ENCODE measurements at places on chromosomes 5 and 9.

DNA sequence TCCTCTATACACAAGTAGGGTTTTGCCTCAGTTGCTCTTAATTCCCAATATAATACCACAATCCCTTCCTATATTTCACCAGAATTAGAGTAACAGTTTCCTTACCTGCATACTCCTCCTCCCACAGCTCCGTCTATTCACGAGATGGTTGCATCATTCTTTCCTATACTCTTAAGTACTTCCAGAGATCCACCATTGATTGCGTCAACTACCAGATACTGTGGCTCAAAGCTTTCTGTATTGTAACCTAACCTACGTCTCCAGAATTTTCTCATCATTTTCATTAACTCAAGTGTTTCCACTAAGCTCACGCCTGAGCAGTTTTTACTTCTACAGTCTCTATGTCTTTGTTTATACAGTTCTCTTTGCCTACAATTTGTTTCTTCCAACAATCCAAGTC, 31.2 kb upstream of the MINAR2 start:
- no peak for DNase-seq

- DNase-seq = no peak
Measured at GRCh38 chr5:119476341-119476740, 24.0 kb downstream of the HSD17B4 start.

GRCh38 chr5:33330426-33330825, 110.3 kb upstream of the TARS1 start:
- no peak for DNase-seq

DNA sequence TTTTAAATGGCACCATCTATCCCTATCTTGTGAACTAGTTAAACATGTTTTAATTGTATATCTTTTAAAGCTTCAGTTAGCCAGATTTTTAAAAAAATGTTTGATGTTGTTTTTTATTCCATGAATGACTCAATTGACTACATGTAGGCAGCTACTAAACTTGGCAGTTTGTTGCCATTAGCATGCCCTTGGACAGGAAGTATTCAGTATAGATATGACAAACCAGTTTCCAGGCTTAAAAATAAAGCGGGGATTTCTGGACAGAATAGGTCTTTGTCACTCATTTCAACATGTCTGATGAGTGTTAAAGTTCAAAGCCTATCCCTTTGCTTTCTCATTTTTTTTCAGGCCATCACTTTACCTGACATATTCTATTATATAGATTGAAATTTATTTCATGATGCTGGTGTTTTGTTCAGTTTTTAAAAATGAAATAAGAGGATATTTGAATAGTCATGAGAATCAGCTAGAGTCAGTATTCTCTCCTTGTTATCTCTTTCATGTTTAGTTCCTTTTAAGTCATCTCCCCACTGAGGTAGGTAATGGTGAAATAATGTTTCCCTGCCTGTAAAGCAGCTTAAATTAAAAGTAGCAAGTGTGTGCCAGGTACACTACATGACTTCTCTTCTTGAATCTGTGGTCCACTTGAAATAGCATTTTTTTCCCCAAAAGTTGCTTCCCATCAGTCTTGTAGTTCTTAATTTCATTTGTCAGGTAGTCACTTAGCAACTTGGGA, 11.9 kb downstream of the TNFAIP8 start:
- DNase-seq = no peak

DNA sequence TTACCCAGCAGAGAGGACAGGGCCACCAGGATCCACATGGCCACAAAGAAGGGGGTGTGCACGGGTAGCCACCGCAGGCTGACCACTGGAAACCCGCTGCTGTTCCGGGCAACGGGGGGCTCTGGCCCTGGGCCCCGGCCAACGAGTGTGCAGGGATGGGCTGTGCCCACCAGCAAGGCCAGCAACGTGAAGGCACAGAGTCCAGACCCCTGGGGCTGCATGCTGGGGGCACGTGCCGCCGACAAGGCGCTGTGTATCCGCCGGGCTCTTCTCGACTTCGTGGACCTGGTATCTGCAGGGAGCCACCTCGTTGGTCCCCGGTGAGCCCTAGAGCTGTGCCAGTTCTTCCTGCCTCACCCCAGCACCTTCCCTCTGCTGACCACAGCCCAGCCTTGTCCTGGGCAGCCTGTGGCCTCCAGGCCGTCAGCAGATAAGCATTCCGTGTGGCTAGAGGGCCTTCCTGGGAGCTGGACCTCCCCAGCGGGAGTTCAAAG, 42.2 kb upstream of the CEP72 start:
- DNase-seq = no peak

DNA sequence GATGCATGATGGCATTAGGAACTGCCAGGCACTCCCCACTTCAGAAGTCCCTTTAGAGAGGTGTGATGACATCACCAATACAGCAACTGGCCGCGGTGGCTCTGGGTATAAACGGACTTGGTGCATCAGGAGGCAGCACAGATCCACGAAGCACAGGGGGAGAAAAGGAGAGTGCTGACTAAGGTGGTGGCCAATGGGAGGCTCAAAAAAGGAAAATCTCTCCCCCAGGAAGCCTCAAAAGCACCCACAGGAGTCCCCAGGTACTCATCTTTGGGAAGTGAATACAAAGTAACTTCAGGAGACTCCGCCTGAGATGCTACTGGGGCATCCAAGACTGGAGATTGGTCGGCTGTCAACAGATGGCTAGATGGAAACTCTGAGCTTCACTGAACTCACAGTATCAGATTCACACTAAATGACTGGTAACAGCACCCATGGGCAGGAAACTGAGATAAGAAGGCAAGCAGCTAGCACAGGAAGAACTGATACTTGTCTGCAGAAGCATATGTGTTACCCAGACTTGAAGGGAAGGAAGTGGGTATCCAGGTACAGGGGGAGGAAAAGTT, 7.6 kb downstream of the TTC39B start:
- no peak for DNase-seq

DNA sequence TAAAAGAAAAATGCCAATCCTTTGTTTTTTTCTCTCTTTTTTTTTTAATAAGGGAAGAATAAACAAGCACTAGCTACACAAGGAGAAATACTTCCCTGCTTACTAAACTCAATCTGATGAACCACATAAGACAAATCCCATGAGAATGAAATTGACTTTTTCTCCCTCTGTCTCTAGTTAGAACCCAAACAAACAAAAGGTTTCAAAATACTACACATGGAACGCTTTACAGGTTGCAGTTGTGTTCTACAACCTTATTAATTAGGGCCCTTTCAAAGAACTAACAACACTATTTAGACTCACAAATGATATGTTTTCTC, 124.5 kb downstream of the PDE4D start:
- no peak for DNase-seq

DNA sequence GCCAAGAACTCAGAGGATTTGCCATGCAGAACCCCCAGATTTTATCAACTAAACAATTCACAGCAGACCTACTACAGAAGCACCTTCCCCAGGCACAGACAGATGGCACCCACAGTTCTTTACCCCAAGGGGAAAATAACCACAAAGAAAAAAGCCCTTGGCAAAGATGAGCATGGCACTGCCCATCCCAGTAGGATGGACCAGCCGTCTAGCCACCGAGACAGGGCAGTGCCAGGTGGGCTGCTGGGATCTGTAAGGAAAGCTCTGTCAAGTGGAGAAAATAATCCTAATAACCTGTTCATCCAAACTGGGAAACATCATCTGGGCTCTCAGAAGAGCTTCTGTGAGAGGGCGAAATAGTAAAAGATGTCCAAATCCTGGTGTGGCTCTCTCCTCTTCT, 130.0 kb downstream of the COL23A1 start:
- no peak for DNase-seq

GRCh38 chr5:42962124-42962523, 78.0 kb downstream of the ANXA2R start:
- no peak for DNase-seq

- no peak for DNase-seq
Measured at GRCh38 chr9:12425878-12426864, 267.0 kb upstream of the TYRP1 start.

DNA sequence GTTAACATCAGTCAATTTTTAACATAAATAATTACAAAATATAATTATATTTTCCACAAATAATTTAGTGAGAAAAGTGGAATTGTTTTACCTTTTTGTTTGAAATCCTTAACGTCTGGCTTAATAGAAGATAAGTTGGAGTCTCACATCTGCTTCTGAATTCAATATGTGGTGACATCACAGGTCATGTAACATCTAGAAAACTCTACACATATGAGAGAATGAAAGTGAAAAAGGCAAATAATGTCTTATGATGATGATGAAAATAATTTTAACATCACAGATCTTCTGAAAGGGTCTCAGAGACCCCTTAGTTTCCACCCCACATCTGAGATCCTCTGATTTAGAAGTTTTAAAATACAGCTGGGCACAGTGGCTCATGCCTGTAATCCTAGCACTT, 81.5 kb downstream of the PRKACG start:
- DNase-seq = no peak

GRCh38 chr5:170220191-170220590, 12.6 kb upstream of the C5orf58 start:
- no peak for DNase-seq

DNA sequence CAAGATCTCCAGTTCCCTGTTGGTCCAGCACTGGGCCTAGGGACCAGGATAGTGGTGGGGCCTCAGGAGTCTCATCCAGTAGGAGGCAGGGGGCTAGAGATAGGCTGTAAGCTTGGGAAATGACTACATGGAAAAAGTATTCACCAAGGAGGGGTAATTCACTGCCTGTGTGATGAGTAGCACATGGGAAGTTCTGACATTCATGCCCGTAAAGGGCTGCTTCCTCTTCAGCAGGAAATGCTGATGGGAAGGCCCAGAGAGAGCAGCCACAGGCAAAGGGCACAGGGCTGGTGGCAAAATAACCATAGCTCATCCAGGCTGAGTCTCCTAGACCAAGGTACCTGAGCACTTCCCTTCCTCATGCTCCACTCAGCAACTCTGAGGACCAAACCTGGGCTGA, 23.1 kb upstream of the FRRS1L start:
- no peak for DNase-seq

DNA sequence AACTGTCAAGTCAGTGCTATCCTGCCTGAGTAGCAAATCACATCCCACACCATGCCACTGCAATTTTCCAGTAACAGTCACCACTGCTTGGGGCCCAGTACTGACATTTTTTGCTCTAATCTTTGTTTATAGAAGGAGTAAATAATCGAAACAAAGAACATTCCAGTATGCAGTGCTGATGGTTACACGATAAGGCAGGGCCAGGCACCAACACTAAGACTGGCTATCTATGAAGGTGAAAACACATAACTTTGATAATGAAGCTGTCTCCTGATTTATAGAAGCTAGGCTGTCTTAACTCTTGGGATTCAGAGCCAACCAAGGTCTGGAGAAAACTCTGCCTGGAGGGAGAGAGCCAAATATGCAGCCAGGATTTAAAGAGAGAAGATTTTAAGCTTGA, 365.3 kb downstream of the BNC2 start:
- DNase-seq = no peak

DNA sequence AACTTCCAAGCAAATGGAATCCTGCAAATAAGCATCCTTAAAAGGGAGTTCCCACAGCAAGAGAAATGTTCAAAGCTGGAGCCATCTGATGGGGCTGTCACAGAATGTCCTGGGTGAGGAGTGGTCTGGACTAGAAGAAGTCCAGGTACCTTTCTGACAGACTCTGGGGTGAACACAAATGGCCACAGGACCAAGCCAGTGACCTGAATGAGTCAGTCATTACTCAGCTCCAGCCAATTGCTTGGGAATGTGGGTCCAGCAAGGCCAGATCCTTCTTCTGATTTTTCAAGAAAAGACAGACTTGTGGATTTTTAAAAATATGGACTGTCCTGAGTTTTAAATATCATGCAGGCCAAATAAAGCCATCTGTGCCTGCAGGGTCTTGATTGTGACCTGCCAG, 30.1 kb downstream of the GALNT10 start:
- DNase-seq = no peak

- DNase-seq = no peak
Measured at GRCh38 chr5:138542180-138542955, 668 bp downstream of the ETF1 start.

DNA sequence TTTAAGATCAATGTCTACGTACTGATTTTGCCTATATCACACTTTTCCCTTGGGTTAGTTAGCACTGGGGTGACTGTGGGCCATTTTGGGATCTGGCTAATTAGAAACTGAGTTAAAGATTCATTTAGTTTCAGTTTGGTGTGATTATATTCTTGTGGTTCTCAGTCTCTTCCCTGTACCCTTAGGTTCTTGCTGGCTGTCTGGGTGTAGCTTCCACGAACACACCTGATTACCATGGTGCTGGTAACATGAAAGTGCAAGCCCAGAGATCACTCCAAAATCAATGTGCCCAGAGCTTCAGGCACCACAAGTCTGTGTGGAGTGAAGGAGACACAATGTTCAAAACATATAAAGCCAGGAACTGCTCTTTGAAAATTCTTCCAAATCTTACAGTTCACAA, 248.1 kb downstream of the PDE4D start:
- no peak for DNase-seq

DNA sequence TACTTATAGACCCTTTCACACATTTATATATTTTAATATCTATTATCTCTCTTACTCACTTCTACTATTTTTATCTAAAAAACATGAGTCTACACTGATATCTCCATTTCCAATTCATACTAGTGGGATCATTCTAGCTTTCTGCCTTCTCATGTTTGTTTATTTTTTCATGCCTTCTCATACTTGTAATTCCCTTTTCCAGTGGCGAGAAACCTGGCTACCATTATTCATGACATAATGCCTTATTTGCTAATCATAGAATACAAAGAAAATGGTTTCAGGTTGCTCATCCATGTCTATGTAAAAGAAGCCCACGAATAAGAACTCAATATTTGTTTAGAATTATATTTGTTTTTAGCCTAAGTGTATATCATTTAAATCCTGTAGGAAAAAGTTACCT, 232.7 kb upstream of the ACTBL2 start:
- no peak for DNase-seq

- DNase-seq = no peak
Measured at GRCh38 chr5:180161420-180162303, 47.3 kb downstream of the RASGEF1C start.

DNA sequence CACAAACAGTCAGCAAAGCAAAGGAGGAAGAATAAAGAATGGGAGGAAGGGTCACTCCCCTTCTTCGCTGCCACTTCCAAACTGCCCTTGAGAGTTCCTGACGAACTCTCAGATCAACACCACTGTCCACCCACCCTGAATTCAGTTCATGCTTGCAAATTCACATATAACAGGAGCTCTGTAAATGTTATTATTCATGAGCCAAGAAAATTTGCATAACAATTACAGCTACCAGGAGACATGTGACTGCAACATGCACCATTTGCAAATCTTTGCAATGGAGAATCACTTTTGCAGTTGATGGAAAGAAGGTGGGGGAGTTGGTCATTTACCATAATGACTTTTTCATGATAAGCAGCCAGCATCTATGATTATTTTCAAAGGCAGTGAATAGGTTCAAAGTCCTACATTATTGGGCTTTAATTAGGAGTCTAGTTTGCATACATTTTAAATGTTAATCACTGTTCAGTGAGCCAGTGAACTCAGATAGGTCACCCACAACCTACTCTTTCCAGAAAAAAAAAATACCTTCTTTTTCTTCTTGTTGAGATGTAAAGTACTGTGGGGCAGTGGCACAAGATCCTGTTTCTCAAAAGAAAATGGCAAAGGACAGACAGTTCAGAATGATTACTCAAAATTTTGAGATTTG, 149.7 kb downstream of the CAAP1 start:
- no peak for DNase-seq

Measured in smooth muscle cell of the brain vasculature (primary cell).